A549 (cell line): ENCODE measurements at places on chromosomes 5 and 9.

DNA sequence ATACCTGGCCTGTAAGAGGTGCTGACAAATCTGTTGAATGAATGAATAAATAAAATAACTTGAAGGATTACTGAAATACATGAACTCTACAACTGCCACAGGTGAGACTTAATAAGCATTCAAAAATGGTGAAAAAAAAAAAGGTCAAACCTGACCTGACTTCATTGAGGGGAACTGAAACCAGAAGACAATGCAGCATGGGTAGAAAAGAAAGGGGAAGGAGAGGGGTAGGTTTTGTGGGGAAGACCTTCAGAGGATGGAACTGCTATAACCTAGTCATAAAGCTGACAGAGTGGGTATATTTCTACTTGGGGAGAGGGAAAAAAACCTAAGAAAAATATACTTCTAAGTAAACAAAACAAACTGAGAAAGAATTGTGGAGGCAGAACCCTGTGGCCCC is 56.6 kb downstream of the RASEF start:
- DNase-seq = no peak

GRCh38 chr5:119743927-119744326 is 114.6 kb downstream of the FAM170A start:
- DNase-seq = peak; percentile 65

GRCh38 chr5:136090319-136090718 is 42.3 kb upstream of the SMAD5 start:
- no peak for DNase-seq

GRCh38 chr9:130174025-130174424 is 1.8 kb downstream of the NCS1 start:
- DNase-seq = no peak

GRCh38 chr9:5892456-5893133 is 1.9 kb downstream of the MLANA start:
- no peak for DNase-seq

DNA sequence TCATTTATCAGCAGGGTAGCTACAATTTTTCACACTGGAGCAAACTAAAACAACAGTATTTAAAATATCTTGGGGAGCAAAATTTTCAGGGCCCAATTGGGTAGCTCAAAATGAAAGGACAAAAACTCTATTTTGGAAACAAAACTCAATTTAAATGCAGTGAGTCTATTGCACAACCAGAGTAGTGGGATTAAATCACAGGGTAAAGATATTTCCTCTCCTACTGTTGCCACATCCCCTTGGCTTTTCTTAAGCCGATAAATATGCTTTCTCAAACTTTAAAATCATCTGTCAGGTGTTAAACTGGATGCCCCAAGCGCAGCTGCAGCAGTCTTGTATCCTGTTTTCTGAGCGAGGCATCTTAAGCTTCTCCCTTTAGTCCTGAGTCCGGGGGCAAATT is 1474.3 kb upstream of the CDH9 start:
- DNase-seq = no peak

DNA sequence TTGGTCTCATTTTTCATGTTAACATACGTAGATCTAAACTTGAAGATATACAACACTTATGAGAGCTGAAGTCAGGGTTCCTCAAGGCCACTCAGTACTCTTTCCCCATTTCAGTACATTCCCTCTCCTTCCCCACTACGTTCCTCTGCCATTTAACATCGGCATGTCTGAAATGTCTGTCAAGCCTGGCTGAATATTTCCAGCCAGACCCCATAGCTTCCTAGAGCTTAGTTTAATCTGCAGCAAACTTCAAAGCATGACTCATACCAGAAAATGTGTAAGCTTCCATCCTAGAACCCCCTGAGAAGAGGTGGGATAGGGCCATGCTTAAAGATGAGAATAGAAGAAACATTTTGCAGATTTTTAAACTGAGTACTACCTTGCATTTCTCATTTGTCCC is 6.2 kb downstream of the GZMA start:
- DNase-seq = no peak

DNA sequence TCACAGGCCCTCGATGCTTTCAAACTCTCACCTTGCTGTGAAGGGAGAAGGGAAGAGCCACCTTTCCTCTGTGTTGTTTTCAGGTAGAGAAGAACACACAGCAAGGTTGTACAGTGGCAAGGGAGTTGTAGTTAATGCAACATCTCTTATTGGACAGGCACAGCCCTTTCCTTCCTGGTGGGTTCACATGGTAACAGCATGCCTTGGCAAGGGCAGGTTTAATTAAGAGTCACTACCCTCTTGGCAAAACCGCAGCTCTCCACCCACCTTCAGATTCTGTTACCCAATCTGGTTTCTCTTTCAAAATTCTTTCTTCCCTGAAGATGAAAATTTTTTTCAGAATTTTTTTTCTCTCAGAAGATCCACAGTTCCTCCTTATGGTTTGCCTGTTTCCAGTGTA is 253.1 kb downstream of the TLR4 start:
- DNase-seq = no peak

GRCh38 chr5:124902097-124902821 is 155.8 kb upstream of the ZNF608 start:
- no peak for DNase-seq

DNA sequence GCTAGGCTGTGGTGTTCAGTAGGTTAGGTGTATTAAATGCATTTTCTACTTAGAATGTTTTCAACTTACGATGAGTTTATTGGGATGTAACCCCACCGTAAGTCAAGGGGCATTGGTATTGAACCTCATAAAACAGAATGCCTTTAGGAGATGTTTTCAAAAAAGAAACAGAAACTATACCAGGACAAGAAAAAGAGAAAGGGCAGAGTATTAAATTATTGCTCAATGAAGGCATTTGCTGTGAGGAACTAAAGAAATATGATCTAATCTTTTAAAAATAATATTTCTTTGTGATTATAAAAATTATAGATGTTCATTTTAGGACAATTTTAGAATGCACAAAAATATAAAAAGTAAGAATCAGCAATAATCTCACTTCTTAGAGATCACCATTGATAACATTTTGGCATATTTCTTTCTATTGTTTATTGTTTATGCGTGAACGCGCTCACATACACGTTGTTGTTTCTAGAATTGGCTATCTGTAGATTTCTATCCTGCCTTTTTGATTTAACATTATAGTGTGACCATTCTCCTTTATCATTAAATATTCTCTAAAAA is 8.0 kb downstream of the GALNT12 start:
- no peak for DNase-seq

DNA sequence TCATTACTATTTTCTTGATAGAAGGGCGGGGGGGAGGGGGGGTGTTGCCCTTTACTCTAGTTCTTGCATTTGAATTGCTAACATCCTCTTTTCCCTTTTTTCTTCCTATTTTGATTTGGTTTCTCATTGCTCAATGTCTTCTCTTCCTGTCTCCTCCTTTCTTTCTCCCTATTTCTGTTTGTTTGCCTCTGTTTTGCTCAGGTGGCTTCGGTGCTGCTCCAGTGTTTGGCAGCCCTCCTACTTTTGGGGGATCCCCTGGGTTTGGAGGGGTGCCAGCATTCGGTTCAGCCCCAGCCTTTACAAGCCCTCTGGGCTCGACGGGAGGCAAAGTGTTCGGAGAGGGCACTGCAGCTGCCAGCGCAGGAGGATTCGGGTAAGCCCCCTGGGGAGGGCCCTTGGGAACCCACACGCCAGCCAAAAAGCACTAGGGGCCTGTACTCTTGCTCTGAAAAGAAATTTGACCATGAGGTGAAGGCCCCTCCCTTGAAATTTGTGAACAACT is 48.3 kb downstream of the FAM78A start:
- DNase-seq = no peak

DNA sequence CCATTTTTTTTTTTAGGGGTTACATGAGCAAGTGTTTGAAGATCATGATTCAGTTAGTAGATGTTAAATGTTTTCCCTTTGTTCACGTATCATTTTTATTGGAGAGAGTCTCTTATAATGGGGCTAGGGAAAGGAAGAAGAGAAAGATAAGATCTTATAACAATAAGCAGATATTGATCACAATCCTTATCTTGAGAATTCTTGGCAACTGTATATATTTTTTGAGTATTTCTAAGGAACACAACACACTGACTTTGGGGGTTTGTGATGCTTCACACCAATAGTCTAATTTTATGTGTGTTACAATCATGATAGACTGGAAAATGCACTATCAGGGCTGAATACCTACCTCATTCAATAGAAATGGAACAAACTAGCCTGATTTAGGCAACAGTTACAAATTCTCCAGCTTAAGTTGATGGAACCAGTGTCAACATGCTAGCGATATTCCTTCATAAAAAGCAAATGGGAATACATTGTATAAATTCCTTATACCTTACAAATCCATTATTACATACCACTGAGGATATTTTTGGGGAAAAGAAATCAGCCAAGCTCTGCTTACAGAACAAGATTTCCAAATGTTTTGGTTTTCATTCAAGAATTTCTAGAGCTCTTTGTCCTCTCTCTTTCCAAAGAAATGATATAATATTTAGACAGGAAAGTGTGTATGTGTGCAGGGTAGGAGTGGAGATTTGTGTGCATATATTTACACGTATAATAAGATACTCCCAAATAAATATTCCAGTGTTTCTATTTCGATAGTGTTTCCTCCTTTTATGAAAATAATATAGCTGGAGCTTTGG is 41.5 kb downstream of the SVEP1 start:
- DNase-seq = no peak

DNA sequence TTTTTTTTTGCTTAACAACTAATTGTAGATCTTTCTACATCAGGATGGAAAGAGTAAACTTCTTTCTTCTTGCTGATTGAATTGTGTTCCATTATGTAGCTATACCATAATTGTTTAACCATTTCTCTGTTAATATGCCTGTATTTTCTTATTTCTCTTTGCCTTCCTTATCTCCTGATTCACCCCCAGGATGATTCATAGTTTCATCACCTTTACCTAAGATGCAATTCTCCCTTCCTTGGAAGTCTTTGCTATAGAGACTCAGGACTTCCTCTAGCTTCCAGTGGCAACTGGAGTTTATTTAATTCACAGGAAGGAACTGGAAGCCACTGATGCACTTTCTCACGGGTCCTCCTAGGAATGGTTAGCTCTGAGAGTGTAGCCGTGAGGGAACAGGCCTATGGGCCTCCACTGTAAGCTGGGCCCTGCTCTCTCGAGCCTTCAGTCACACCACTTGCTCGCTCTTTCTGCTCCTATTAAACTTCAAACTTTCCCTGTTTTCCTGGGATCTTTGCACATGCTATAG is 83.1 kb downstream of the FGF1 start:
- no peak for DNase-seq

GRCh38 chr5:113507601-113508000 is 5.9 kb upstream of the YTHDC2 start:
- no peak for DNase-seq

DNA sequence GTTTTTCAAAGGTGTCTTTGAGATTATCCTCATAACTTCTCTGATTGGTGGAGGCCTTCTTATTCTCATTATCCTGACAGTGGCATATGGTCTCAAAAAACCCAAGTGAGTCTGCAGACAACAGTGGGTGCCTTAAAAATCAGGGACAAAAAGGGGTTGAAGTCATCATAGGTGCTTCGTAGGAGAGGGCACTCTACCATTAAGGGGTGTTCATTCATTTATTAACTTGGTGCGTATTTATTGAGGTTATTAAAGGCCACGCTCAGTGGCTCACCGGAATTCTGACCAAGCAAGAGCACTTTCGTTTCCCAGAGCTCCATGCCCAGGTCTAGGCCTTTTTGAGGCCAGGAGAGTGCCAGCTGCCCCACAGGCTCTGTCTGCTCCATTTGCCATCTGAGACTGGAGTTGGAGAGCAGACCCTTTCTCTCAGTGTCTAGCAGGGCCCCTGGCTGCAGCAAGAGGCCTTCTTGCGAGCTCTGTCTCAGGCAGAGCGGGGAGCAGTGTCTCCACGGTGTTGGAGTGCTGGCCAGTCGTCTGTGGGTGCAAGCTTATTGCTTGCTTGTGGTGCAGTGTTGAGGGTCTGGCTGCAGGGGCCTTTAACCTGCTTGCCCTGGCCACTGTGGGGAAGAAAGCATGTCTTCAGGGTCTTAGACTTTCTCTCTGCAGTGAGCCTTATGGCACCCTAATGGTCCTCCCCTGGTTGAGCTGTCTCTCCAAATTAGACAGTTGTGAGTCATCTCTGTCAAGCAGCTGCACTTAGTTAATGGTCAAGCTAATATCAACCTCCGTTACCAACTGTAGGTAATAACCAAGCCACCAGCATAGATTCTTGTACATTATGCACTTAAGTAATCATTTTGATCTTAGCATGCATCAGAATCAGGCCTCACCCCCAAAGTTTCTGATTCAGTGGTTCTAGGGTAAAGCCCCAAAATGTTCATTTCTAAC is 62.6 kb downstream of the IL31RA start:
- no peak for DNase-seq

DNA sequence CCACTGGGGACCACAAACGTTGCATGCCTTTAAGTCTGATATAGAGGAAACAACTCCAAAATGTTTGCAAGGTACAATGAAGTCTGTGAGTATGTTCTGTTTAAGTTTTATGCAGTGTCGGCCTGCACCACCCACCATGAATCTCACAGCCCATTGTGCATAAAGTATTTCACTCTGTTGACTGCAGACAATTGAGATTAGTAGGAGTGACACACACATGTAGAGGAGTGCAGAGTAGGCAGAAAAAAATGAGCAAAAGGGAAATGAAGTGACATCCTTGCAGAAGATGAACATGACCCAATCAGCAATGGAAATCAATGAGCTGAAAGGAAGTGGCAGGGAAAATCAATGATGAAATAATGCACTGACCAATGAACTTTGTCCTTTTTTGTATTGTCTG is 315.6 kb upstream of the PTPRD start:
- DNase-seq = no peak

- no peak for DNase-seq
These were observed 94.7 kb downstream of the YTHDC2 start for GRCh38 chr5:113608113-113608596.

DNA sequence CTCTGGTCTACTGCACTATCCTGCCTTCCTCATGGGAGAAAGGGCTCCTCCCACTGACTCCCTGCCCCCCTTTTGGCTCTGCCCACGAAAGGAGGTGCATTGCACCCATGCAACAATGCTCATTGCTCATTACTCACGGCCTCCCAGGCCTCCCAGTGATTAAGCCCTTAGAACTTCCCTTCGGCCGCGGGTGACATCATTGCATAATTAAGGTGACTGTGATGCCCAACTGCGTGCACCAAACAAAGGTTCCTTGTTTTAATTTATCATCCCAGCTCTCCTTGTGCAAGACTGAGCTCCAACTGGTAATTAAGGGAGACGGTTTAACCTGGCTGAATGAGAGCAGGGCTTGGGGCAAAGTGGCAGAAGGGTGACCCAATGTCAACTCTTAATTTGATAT is 180.4 kb downstream of the GAS1 start:
- DNase-seq = no peak
